ENCODE measurements at places on chromosomes 16 and 17. TPM values are rescaled to one million over a fixed set of nuclear protein-coding genes. Genes with fewer than 3 reads are reported as not detected.

GRCh38 chr16:52090080-52090479 is 456.9 kb downstream of the TOX3 start:
- no peak for DNase-seq

DNA sequence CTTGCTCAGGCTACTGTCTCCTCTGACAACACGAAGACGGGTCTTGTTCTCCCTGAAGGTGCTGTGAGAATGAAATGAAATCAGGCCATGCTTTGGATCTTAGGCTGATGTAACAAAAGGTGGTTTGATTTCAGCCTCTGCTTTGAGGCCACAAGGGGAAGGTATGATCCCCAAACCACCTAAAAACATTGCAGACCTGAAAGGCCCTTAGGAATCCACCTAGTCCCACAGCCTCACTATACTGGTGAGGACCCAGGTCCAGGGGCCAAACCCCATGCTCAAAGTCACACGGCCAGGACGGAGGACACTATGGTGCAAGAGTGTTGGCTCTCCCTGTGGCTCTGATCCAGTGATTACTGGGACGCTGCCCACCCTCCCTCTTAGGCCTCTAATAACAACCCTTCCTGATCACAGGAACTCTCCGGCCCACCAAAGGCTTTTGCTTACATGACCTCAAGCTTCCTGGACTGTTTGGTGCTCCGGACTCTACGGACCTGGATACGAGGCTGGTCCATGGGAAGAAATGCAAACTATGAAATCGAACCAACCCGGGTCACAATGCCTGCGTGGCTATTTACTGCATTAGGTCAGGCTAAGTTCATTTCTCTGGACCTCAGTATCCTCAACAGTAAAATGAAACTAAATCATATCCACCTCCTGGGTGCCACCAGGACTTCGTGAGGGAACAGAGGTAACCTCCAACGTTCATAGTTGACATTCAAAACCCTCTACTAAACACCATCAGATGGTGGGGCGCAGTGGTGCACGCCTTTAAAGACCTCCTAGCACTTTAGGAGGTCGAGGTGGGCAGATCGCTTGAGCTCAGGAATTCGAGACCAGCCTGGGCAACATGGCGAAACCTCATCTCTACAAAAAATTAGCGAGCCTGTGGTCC is 1.5 kb downstream of the TRIM25 start:
- DNase-seq, result peak; percentile 42

DNA sequence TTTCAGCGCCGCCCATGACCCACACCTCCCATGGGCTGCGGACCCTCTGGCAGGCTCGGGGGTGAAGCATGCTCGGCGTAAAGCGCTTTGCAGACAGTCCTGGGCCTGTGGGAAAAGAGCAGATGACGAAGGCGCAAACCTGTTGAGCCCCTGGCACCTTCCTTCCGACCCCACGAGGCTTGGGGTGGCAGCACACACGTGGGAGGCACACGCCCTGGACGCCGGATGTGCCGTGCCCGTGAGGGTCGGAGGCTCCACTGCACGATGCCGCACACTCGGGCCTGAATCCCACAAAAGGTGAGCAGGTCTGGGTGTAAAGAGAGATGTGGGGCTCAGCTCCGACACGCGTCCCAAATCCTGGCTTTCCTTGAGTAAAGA is 71.1 kb downstream of the LMF1 start:
- DNase-seq, result no peak

- DNase-seq, result no peak
These were observed 32.1 kb upstream of the ST6GALNAC1 start for GRCh38 chr17:76675648-76676047.

Gene UTS2R
- not detected for total RNA-seq

DNA sequence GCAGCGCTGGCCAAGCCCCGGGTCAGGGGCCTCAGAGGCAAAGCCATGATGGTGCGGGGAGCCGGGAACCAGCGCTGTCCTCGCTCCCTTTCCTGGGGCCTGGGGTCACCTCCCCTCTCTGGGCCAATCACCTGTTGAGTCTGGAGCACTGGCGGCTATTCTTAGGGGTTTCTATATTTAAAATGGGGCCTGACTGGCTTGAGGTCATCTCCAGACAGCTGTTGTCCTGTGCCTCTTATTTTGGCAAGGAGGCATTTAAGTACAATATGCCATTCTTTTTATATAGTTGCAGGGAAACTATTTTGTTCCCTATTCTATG is at the start of gene COX6A2:
Gene COX6A2 (minus strand): TSS at position 82 of the 319 bp plus-strand sequence. CDS start 35 bp downstream, at position 47.
- no peak for DNase-seq

DNA sequence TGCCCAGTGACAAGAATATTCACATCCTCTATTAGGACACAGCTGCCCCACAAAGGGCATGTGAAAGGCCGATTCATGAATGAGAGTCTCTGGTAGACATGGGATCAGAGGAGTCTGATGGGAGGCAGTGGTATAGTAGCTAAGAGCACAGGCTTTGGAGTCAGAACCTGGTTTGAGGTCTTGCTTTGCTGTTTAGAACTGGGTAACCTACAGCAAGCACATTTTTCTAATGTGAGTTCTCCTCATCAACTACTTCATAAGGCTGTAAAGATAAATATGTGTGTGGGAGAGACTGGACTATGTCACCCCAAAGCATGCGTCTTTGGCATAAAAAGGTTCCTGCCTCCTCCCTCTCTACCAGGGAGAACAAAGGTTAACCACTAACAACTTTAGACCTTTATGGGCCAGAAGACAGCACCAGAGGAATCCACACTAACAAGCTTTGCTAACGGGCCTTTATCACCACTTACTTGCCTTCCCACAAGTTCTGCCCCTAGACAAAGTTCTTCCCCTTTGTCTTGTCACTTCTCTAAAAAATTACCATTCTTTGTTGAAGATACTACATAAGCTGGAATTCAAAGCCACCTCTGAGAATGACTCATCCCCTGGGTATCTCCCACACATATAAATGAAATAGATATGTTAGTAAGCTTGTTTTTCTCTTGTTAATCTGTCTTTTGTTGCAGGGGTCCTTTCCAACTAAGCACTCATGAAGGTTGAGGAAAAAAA is 21.1 kb downstream of the CDR2 start:
- no peak for DNase-seq

Gene CHST4
- total RNA-seq, result not detected

DNA sequence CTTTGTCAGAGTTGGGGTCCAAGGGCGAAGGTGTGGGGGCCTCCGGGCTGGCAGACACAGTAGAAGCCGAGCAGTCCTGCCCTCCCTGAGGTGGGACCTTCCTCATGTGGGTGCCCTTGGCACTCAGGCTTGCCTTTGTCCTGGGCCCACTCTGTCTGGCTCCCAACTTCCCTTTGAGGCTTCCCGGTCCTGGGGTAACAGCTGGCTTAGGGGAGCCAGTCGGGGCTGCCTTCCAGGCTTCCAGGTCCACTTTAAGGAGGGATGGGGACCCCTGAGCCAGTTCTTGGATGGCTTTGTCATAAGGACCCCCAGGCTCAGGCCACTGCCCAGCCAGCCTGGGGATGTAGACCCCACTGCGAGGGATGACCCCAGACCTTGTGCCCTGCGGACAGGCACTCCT is 7.8 kb downstream of the GAS2L2 start:
- no peak for DNase-seq

DNA sequence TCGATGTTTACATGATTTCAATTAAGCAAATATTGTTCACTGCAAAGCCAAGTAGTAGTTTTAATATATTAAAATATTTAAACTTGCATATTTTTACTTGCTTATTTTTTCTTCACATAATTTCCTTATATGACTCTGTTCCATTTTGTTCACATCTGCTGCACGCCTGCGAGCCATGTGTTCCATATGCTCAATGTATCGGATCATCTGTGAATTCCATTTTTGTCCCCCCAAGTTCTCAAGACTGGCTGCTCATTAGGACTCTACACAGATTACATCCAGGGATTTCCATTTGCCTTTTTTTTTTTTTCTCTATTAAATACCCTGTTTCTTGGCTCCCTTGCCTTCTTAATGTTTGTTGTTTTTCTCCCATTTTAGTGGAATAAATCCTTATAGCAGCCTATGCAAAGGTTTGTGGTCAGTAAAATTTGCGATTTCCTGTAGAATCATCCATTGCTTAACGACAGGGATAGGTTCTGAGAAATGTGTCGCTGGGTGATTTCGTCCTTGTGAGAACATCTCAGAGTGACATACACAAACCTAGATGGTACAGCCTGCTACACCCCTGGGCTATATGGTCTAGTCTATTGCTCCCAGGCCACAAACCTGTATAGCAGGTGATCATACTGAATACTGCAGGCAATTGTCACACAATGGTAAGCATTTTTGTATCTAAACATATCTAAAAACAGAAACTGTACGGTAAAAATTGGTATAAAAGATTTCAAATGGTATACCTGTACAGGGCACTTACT is 30.2 kb upstream of the TEKT3 start:
- DNase-seq, result no peak

DNA sequence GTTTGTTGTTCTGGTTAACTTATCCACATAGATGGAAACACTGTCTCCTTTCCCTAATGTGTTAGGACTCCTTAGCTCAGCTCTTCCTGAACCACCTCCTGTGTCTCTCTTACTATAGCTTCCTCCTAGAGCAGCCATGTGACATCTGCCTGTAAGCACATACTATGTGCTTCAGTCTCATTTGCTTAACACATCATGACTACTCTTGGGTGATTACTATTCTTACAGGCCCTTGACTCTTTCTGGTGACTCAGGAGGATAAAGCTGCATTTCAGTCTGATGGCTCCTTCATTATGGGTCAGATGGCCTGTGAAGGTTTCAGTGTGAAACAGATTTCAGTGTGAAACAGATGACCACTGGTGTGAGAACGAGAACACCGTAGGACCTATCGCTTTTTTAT is 320 bp upstream of the KRTAP4-2 start:
- DNase-seq, result no peak

Gene QPRT
- total RNA-seq, result 33.5 TPM

DNA sequence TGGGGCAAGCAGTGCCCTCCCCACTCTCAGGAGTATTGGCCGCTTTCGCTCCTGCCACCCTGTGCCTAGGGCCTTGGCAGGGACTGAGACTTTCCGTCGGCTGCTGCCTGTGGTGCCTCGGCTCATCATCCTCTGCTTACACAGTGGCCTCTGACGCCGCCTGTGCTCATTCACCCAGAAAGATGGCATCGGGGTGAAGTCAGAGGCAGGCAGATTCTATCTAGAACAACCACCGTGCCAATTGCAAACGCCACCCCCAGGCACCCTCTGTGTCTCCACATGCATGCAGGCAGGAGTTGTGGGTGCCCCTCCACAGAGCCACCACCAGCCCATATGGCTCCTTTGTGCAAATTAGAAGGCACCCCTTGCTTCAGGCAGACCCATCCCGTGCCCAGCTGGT is 154.2 kb upstream of the GSE1 start:
- no peak for DNase-seq

GRCh38 chr17:39339272-39339671 is 62.2 kb downstream of the FBXL20 start:
- DNase-seq, result no peak

Gene EPN3
- total RNA-seq, result 8.8 TPM

- DNase-seq, result no peak
These were observed 37.2 kb downstream of the LYRM1 start for GRCh38 chr16:20937736-20938135.

- no peak for DNase-seq
These were observed 48.3 kb downstream of the RNF213 start for GRCh38 chr17:80308692-80309517.

GRCh38 chr17:21371511-21372081 is 4.6 kb upstream of the KCNJ12 start:
- DNase-seq, result no peak

- DNase-seq, result no peak
These were observed 127.7 kb upstream of the MYOCD start for GRCh38 chr17:12538003-12538402.

Gene SPATA32
- not detected for total RNA-seq

GRCh38 chr17:10127819-10128425 is 70.5 kb downstream of the GAS7 start:
- peak; percentile 85 for DNase-seq

DNA sequence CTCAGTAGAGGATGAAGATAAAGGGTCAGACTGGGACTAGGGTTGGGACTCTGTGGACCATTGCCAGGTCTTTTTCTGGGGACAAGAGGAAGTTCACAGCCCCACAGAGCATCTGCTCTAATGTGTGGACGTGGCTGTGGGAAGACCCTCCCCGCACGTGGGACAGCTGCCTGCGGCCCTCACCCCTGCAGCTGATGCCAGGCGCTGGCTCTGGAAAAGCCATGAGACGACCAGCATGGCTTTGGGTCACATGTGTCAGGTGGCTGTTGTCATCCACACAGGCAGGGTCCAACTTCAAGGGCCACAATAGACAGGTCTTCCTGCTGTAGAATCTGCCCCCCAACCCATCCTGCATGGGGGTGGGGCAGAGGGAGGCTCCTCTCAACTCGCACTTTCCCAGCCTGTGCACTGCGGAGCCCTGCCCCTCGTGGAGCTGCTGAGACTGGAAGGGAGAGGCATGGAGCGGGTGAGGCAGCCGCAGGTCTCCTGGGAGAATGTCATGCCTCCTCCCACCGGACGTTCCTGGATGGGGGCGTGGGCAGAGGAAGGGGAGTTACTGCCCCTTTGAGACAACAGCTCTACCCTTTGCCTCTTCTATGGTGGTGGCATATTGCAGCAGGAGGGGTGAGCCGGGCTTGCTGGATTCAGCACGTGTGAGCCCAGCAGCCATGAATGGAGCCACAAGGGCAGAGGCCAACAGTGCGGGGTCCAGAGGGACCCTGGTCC is 53.4 kb downstream of the PIMREG start:
- peak; percentile 15 for DNase-seq

DNA sequence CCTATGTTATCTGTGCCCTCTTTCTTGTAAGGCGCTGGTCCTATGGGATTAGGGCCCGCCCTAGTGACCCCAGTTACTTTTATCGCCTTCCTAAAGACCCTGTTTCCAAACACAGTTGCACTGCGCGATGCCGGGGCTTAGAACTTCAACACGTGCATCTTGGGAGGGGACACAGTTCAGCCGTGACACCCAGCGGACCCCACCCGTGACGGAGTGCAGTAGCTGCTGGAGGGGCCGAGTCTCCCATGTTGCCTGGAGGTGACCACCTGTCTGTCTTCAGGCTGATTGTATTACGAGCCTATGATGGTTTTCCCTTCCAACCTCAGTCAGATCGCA is 9.4 kb downstream of the BAIAP2 start:
- DNase-seq, result no peak

- DNase-seq, result no peak
These were observed 7.8 kb downstream of the SUPT4H1 start for GRCh38 chr17:58344047-58344790.

- no peak for DNase-seq
These were observed 24.8 kb upstream of the ARHGAP23 start for GRCh38 chr17:38403491-38403890.

DNA sequence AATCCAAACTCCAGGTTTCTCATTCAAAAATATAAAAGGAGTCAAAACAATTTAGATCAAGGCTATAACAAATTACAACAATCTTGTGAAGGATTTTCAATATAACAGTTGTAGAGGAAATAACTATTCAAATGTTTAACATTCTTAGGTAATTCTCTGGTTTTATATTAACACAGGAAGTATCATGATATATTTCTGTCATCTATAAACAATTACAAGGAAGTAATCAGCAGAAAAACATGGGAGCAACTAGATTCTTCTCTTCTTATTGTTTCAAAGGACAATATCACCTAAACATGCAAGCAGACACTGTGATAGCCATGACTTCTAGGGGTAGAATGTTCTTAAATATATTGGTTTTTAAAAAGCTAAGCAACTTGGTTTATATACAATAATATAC is 49.9 kb downstream of the FBXL20 start:
- no peak for DNase-seq
